ENCODE measurements at places on chromosomes 7 and 10.

GRCh38 chr7:150903606-150904005 lies 51.3 kb downstream of the AOC1 start:
- no peak for DNase-seq

GRCh38 chr7:71385330-71385729 lies 253.4 kb downstream of the GALNT17 start:
- no peak for DNase-seq

- no peak for DNase-seq
Measured at GRCh38 chr10:101030496-101031127, 317 bp downstream of the PDZD7 start.

GRCh38 chr10:60834401-60834800 lies 56.1 kb downstream of the CDK1 start:
- no peak for DNase-seq

GRCh38 chr10:131248376-131249165 lies 63.0 kb downstream of the TCERG1L start:
- no peak for DNase-seq

DNA sequence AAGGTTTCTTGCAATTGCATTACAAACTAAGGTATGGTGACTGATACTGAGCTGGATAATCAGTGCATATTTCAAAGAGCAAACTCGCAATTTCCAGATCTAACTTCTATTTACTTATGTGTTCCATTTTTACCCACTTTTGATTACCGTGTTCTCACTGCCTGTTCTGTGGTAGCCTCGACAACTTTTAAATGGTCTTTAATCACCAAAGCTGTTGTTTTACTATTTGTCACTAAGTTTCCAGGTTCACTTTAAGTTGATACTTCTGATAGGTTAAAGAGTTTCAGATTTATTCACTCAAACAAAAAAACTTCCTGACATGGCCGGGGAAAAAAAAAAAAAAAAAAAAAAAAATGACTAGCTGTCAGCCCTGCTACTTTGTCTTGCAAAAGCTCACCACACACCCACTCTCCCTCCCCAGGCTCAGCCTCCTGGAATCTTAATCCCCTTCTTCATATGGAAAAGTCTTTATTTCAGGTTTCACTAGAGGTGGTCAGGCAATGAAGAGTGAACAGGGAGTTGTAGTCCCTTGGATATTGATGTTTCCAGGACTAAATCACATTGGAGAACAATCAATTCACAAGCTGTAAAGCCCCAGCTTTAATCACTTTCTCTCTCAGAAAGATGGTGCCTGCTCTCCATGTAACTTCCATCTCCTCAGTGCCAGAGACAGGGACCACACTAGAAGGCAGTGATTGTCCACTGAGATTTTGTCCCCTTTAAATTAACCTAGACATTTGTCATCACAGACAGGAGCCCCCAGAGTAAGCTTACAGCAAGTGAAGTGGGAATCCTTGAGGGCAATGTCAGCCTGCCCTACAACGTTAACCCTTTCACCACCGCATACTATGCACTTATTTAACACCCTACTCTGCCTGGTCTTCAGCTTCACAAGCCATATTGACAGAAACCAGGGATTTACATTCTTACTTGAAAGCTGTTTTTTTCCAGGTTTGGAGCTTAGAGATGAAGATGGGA lies 749.1 kb upstream of the SORCS1 start:
- DNase-seq = no peak

GRCh38 chr7:13990319-13990983 lies 985 bp upstream of the ETV1 start:
- DNase-seq = no peak

- DNase-seq = no peak
Measured at GRCh38 chr10:116271593-116272439, 1.2 kb downstream of the GFRA1 start.

DNA sequence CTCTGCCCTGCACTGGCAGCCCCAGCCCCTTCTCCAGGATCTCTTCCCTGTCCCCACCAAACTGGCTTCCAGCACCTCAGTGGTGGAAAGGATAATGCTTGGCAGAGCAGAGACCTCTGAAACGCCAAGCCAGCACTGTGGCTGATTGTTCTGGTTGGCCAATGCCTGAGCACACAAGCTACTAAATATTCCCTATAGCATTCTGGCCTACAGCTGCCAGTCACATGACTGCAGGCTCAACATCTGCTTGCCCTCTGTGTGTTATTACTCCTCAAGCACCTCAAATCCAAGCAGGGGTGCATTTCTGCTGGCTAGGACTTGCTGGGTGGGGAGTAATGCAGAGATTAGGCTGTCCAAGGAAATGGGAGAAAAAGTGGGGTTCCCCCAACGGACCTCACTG lies 6.1 kb downstream of the TBATA start:
- DNase-seq = no peak

DNA sequence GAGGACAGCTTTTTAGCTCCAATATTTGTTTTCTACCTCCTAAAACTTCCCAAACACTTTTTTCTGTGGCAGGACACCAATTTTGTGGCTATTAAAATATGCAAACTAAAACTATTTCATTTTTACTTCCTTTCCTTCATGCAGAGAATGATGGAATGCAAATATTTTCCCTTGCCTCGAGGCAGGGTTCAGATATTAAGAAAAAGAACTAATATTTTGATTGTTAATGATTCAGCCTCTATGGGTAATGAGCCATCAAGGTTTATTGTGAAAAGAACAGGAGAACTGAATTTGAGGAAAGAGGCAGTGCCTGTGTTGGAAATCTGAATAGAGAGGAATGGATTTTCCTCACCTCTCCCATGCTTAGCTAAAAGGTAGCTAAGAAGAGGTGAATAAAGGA lies 43.1 kb upstream of the CASD1 start:
- DNase-seq = no peak

GRCh38 chr10:131177431-131178327 lies 133.8 kb downstream of the TCERG1L start:
- DNase-seq = no peak

DNA sequence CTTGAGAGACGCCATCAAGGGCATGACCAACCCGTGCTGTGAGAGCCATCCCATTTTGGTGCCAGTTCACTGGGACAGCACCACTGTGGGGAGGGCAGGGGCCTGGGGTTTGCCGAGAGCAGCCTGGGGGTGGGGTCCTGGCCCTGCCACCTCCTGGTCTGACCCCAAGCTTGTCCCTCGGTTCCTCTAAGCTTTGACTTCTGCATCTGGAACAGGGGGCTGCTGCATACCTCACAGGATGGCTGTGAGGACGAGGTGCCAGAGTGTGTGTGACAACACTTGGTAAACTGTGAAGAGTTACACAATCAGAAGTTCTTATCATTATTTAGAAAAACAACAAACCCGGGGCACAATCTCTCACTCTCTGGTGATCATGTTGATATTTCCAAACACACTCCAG lies 89.9 kb downstream of the CRTAC1 start:
- no peak for DNase-seq

DNA sequence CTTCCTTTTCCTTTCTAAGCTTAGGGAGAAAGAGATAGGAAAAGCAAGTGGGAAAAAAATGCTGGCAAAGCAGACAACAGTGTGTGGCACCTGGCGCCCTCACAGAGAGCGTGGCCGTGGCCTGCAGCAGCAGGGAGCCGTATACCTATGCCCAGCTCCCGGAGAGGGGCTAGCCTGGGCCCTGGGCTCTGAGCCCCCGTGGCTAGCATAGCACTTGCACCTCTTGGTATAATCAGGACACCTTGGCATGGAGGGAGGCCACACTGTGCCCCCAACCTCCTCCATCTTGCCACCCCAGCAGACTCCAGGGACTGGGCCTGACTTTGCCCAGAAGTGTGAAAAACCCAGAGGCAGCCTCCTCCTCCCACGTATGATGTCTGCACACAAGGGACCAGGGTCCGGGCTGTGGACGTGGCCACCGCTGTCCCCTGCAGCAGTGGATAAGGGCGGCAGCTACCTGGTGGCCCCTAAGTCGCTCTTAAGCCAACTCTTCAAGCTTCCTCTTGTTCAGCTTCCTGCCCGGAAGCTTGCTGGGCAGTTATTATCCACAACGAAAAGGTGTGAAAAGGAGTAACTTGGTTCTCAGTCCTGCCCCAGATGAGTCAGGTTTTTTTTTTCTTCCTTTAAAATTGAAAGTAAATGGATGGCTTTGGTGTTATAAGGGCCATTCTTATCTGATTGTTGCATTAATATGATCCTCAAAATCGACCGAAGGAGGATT lies 249.1 kb upstream of the PITRM1 start:
- DNase-seq = no peak

GRCh38 chr10:84158061-84158460 lies 15.5 kb upstream of the GPR15LG start:
- no peak for DNase-seq

GRCh38 chr7:23242321-23242720 lies 4.3 kb upstream of the GPNMB start:
- DNase-seq = no peak

DNA sequence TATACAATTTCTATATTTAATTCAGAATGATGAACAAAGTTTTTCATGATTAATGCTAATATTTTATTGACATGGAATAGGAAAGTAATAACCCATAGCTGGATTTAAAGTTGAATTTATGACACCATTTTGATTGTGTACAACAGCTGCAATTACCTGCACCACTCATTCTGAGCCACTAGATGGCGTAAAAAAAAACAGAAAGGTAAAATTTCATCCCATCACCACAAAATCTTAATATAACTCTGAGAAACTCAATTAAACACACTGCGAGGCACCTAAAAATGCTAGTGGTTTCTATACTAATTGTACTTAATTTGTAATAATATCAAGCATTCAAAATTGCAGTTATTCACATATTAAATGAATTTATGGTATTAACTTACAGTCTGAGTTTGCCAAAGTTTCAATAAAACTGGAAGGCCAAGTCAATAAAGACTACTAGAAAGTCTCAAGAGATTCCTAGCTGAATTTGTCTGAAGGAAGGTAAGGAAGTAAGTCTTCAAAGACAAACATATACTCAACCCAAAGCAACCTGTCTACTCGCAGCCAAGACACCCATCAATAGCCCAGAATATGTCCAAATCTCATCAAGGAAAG lies 182.5 kb downstream of the SKAP2 start:
- no peak for DNase-seq

DNA sequence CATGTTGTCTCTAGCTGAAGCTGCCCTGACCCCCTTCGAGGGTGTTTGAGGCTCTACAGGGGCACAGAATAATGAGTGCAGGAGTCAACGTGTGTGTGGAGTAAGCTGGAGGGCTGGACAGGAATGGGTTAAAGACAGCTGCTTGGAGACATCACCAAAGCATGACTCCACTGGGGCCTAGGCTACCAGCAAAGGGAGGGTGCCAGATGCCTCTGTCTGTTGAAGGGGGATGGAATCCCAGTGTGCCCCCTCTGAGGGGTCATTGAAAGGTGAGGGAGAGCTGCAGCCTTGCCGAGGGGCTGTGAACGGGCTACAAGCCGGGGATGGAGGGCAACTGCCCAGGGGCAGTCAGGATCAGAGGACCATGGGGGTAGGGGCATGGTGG lies 51.7 kb upstream of the PODXL start:
- no peak for DNase-seq

DNA sequence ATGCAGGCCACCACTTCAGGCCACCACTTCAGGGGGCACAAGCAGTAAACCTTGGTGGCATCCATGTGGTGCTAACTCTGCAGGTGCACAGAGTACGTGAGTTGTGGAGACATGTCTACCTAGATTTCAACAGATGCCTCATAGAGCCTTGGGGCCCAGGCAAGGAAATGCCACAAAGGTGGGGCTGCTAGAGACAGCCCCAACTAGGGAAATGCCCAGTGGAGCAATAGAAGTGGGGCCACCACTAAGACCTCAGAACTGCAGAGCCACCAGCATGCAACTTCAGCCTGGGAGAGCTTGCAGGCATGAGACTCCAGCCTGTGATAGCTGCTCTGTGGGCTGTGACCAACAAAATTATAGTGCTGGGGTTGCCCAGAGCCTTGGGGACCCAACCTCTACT lies 107.6 kb downstream of the DNAJC1 start:
- DNase-seq = no peak

- no peak for DNase-seq
Measured at GRCh38 chr7:87702326-87702725, 74.1 kb downstream of the RUNDC3B start.

DNA sequence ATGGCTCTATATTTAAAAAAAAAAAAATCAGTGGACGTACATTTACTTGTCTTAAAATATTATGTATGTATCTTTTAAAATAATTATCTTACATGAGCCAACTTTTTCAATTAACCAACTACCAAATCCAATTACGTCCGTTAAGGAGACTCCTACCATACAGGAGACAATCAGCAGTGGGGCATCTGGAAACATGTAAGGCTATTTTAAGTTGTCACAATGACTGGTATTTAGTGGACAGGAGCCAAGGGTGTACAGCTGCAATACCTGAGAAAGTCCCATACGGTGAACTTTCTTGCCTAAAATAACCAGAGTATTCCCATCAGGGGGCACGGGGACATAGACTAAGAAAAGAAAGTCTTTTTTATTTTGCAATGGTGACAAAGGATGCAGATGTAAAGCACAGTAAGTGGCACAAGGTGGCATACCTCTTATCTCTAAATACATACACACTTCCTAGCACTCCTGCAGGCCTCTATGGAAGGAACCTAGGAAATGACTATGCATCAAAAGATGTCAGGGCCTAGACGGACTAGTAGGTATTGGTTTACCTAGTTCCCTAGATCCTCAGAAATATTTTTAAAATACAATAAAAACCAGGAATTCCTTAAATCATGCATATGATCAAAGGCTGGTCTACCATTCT lies 16.0 kb upstream of the TLL2 start:
- DNase-seq = no peak

- no peak for DNase-seq
Measured at GRCh38 chr10:119256897-119257296, 49.5 kb downstream of the GRK5 start.

DNA sequence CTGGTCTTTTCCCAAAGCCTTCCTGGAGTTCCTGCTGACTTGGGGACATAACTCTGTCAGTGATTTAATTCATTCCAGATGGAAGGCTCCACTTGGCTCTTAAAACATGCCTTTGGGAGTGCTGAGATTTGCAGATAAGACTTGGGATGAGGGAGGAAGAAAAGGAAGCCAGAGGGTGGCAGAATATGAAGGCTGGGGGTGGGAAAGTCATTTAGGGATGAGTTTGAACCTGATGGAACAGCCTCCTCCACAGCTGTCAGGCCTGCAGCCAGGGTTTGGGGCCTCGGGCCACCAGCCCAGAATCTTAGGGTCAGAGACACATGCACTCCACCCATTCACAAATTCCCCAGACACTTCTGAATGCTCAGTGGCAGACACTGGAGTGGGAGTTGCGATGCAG lies 28.4 kb upstream of the EIF5AL1 start:
- no peak for DNase-seq

DNA sequence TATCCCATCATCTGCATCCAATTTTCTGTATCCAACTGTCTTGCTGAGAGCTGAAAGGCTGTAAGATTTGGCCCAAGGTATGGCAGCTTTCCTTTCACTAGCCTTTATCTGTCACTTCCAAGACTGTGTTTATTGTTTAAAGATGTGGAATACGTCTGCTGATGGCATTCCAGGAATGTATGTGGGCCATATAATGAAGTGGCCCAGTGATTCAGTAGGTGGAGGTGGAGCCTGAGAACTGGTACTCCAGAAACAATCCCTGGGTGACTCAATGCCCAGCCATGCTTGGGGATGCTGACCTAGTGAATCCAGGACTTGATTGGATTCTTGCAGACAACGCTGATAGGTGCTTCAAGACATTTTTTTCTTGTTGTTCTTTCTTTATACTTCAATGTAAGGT lies 13.5 kb downstream of the NEUROD6 start:
- DNase-seq = no peak
